ENCODE measurements at places on chromosomes 3 and 15.

DNA sequence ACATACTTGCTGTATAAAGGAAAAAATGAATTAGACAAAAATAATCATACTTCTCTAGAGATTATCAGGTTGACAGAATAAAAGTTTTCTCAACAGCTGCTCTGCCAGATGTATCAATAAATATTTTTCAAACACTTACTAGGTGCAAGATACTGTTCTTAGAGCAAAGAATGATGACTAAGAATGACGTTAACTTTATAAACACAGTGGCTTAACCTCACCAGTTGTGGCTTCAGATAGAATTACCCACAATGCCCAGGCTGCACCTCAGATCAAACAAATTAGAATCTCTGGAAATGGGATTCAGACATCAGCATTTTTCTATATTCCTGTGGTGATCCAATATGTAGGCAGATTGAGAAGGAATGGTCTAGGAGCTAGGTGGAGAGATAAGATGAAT is 422.4 kb upstream of the ATP11B start:
- DNase-seq: no peak

DNA sequence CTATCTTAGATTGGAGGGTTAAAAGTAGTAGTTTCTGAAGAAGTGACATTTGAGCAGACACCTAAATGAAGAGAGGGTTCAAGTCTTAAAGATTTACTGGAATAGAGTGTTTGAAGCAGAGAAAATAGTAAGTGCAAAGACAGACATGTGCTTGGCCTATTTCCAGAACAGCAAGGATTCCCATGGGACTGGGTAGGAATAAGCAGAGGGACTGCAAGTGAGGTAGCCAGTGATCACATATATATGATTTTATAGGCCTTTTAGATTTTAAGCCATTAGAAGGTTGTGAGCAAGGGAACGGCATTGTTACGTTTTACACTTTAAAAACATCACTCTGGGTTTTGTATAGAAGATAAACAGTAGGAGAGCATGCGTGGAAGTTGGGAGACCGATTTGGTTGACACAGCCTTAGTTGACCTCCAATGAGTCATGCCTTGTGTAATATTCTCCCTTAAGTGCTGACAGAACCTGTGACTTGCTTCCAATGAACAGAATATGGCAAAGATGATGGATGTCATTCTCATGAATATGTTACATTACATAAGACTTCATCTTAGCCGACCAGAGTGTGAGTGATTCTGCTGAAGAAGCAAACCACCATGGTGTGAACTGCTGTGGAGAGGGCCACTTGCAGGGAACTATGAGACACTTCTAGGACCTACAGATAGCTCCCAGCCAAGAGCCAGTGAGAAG is 37.1 kb upstream of the SLC4A7 start:
- peak; percentile 97 for DNase-seq

DNA sequence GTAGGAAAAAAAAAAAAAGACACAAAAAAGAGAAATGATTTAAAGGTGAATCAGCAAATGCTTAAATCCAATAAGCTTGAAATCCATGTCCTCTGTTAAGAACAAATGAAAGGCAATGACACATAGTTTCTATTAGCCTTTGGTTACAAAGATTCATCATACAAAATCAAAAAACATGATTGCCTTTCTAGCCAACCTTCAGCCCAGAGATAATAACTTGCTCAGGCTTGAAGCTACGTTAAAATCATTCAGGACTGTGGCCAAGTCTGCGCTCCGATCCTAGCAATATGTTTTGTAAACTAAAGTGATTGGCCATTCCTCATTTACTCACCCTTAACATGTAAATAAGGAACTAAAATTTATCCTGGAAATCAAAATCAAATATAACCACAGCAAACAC is 556.7 kb downstream of the FGF12 start:
- DNase-seq: no peak

DNA sequence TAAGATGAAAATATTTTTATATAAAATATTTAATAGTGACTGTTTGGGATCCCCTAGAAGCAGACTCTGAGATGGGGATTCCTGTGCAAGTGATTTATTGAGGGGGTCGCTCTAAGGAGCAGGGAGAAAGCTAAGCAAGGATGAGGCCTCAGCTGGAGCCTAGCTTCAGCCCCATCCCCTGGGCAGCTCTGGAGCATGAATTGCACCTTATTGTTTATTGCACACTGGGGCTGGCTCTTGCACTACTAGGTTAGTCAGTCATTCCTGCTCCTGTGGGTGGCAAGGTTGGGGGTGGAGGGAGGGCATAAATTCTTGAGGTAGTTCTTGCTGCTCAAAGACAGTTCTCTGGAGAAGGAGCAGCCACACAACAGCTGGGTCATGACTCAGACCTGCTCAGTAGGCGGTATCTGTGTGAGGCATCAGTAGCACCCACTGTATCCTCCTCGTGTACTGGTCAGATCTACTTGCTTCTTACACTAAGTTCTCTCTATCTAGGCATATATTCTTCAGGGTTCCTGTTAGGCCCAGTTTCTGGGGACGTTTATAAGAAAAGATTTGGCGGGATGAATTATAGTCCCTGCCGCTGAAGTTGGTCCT is 27.2 kb upstream of the TNFSF10 start:
- DNase-seq: peak; percentile 89

DNA sequence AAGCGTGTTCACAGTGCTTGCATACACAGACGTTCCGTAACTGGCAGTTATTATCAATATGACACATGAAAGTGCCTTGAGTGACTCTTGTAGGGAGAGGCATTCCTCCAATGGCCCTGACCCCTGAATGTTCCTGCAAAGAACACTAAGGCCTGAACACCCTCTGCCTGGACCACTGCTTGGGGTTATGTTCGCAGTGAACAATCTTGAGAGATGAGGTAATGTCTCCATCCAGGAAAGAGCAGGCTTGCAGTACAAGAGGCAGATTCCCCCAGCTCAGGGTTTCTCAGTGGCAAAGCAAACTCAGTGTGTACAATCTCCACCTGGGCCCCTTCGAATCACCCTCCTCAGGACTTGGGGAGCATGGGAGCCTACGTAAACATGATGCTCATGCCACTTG is 324.6 kb downstream of the MAGI1 start:
- no peak for DNase-seq

DNA sequence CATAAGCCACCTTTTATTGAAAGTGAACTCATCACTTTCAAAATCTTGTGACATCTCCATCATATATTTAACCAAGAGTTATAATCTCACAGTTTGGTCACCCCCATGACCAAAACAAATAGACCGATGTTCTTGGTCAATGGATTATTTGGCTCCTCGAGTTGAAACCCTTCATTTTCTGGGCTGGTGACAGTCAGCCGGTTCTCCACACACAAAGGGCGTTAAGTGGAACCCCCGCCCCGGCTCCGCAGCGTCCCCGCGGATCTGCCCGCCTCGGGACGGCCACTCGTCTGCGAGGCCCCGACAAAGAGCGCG is 772 bp downstream of the TSPAN3 start:
- DNase-seq: no peak

- no peak for DNase-seq
These were observed 106.3 kb upstream of the ANKRD28 start for GRCh38 chr3:15903759-15904720.

DNA sequence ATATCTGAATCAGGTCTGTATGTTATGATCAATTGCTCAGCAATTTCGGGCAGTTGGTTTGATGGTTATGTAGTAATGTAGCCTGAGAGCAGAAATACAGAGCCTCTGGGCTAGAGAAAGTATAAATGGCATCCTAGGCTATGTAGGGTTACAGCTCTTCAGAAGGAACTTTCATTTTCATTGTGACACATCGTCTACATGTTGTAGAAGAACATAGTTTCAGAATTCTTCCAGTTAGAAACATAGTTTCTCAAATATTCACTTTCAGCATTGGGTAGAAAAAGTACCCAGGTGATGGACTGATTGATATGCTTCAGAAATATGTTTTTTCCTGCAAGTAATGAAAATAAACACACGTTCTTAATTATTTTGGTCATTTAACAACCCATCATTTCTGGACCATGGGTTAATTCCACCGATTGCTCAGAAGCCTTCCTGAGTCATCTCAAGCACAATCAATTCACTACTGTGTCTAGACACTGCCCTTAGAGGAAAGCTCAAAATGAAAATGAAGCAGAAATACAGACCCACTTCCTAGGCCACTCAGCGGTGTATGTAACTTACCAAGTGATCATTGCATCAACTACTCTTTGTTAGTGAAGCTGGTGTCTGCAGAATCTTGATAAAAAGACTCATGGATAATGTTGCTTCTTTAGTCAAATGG is 88.8 kb upstream of the TSEN2 start:
- no peak for DNase-seq

DNA sequence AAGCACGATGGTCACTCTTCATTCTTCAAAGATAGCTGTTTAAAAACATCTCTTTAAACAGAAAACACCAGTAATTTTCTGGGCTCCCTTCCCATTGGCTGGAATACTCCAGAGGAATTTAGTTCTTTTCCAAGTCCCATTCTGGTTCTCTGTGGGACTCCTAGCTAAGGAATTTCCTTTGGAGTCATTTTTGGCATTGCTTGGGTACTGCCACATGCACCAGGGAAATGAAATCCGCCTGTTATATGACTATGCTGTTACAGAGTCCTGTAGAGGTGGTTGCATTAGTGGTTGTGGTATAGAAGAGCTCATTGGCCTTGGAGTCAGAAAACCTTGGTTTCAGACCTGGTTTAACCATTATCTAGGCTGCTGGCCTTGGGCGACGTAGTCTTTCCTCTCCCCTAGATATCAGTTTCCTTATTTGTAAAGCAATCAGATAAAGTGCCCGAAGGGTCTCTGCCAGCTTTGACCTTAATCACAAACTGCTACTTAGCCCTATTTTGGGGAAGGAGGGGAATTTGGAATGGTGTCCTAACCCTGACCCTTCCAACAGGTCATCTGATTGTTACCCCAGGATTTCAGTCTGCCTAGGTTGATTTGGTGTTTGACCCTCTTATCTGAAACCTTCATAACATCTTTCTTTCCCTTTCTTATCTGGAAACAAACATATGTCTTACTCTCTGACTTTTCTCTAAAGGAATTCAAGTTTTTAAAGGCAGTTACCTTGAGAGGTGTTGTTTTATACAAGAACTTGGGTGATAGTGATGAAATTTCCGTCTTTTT is 13.4 kb downstream of the RTP1 start:
- no peak for DNase-seq

DNA sequence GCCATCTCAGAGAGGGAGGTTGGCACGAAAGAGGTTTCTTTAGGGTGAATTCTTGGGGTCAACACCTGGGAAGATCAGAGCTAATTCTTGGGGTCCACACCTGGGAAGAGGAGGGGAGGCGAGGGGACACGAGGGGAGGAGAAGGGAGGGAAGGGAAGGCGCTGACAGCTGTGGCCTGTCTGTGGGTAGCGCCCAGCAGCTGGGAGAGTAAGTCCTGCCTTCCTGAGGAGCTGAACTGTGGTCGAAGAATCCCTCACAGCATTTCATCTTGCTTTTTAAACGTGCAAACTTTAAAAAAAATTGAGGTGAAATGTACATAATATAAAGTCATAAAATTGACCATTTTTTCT is 63.2 kb upstream of the CGNL1 start:
- no peak for DNase-seq

DNA sequence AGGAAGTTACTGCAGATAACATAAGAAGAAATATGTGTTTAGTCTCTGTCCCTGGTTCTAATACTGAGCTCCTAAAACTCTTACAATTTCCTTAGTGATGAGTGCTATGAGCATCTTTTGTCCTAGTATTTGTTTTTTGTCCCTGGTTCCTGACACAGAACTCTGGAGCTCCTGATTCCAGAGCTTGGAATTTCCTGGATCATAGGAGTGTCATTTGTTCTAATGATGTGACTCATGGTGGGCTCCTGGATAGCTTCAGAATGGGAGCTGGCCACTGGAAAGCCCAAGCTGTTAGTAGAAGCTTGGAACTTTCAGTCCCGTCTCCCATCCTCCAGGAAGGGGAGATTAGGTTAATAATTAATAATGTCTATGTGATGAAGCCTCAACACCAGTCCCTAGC is 98.2 kb downstream of the CNTN6 start:
- no peak for DNase-seq

DNA sequence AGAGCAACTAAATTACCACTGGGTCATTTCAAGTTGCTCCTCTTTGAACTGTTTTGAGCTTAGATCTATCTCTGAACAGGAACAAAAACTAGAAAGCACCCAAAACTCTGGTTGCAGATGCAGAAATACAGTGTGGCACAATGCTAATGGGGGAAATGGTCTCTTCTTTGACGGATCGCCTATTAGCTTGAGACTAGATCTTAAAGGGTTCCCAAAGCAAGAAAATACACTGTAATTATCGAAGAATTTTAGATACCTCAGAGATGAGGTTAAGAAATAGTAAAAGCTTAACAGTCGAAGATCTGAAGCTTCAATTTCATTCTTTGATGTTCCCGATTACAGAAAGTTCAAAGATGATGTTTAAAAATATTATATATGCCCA is 818 bp downstream of the PPP1R2 start:
- no peak for DNase-seq

GRCh38 chr3:97969541-97969940 is 2.7 kb downstream of the RIOX2 start:
- DNase-seq: no peak

GRCh38 chr3:100120012-100120411 is 5.7 kb upstream of the FILIP1L start:
- DNase-seq: no peak

- peak; percentile 87 for DNase-seq
These were observed 119.9 kb downstream of the DGKG start for GRCh38 chr3:186241910-186242821.

- no peak for DNase-seq
These were observed 8.2 kb upstream of the OCA2 start for GRCh38 chr15:28107111-28107903.

GRCh38 chr3:41697702-41698101 is 264.2 kb downstream of the ULK4 start:
- DNase-seq: no peak

GRCh38 chr15:78155355-78155939 is 6.3 kb downstream of the IDH3A start:
- no peak for DNase-seq

DNA sequence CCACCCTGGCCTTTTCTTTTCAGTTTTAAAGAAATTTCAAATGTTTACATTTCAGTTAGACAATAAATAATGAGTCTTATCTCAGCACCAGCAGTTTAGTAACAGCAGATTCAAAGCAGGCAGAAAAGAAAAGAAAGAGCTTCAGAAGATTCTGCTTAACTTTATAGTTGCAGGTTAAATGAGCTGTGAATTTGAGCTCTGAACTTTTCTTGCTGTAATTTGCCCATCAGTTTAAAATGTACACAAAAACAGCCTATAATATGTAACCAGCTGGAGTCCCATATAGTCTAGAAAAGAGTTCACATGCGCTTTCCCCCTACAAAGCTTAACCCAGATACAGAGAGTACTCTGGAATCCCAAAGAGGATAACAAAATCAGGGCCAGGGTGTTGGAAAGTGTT is 59.7 kb upstream of the SIAH2 start:
- DNase-seq: no peak

GRCh38 chr3:81463781-81464180 is 297.7 kb downstream of the GBE1 start:
- DNase-seq: no peak

- no peak for DNase-seq
These were observed 31.7 kb upstream of the DHX36 start for GRCh38 chr3:154356009-154356408.

DNA sequence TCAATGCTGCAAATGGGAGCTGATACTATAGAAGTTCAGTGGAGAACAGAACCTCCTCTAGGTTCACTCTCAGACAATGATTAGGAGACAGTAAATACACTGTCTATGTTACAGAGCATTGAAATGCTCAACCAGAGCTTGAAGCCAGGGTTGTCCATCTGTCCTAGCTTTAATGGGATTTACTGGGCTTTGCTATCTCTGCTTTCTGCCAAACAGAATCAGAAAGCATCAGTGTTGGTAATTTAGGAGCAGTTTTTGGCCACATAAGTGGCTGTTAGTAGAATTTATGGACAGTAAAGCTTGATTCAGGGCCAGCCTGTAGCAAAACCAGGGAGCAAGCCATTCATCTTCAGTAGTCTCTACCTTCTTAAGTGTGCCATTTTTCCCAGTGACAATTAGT is 396.3 kb downstream of the LSAMP start:
- no peak for DNase-seq
